Activated T-helper 9 cell treated with anti-CD3 and anti-CD28 coated beads, Interleukin-2, amount 50 U/mL, for 16 hours (primary cell): ENCODE measurements at places on chromosomes 7 and 10.

DNA sequence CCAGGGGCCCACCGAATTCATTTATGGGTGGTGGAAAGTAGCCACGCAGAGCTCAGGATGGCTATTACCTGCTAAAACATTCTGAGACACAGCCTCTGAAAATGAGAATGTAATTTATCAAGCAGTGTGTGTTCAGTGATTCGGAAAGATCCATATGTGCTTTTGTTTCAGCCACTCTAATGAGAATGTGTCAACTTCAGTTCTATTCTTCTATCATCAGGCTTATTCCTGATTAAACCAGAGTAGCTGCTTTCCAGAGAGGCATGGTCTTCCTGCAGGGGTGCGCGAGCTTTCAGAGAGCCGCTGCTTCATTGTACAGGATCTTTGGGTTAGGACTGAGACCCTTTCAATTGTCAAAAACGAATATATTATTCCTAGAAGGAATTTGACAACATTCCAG, 167.6 kb downstream of the OTUD1 start:
- DNase-seq, result no peak

GRCh38 chr10:11197266-11197712, 179.6 kb downstream of the CELF2 start:
- DNase-seq, result no peak

DNA sequence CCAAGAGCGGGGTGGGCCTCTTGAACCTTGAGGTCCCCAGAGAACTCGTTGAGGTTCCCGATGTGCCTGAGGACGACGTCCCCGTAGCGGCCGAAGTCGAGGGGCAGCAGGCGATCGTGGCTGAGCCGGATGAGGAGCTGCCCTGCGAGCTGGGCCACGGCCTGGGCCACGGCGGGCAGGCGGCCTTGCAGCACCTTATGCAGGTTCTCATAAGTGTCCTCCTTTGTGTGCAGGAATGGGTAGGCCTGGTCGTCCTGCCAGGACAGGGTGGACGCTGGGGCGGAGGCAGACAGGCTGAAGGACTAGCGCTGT, 14.2 kb downstream of the TFR2 start:
- DNase-seq, result no peak

DNA sequence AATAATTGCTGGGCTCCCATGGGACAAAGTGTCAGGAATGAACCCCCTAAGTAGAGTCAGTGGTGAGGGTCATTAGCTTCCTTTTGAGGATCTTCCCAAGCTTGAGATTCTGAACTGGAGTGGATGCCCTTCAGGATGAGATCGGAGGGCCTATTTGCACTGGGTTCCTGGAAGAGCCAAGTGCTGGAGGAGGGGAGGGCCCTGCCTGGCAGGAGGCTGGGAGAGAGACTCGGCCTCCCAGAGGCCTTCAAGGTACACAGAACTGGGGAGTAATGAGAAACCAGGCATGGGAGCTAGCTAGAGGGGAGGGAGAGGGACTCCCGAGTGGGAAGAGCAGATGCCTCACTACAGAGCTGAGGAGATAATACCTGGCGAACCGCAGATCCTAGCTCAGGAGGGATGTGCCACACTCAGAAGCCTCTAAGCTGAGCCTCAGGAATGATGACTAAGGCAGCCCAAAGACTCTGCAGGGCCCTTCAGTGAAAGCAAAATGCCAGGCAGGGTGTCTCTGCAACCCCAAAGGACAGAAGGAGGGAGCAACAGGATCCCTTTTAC, 9.4 kb downstream of the PDAP1 start:
- no peak for DNase-seq

DNA sequence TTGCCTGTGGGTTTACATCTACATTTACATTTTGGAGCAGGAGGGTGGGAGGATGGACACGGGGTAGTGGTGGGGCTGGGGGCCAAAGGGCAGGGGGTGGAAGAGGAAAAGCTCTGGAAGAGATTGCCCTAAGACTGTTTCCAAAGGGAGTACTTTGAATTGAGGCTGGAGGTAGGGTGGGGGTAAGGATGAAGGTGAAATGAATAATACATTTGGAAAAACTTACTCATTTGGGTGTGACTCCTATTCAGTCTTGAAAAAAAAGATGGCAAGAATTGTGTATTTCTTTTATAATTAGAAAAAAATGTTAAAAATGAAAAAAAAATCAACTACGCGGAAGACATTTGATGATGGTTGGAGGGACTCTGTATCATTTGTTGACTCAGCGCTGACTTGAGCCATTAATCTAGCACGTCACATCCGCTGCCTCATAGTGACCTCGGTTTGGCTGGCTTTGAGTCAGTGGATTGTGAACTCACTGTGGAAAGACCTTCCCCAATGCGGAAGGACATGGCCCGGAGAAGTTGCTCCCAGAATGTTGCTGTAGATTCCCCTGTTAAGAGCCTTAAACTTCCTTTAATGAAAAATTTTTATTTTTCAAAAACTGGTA, 2.8 kb downstream of the FAM180A start:
- no peak for DNase-seq

DNA sequence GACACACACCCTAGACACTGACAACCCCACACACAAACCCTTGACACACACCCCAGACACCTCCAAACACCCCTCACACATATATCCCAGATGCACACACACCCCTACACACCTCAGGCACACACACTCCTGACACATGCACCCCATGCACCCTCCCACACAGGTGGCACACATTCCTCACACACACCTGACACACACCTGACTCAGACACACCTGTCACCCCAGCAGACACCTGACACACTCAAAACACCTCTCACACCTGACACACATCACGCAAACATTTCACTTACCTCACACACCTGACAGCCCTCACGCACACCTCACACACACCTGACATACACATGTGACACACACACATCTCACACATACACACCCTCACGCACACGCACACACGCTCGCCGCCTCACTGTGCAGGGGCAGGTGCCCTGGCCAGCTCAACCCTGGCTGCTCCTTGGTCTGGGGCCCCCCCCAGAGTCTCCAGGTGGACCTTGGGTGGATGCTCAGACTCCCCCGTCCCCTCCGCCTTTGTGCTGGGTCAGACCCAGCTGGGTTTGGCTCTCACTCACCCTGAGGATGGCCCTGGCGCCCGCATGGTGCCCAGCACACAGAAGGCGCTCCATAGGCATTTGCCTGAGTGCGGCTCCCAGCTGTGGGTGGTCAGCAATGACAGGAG, 3.1 kb upstream of the CALY start:
- DNase-seq, result no peak

GRCh38 chr7:13976594-13976993, 12.9 kb downstream of the ETV1 start:
- no peak for DNase-seq

GRCh38 chr10:77186936-77187335, 450.7 kb downstream of the KCNMA1 start:
- no peak for DNase-seq

DNA sequence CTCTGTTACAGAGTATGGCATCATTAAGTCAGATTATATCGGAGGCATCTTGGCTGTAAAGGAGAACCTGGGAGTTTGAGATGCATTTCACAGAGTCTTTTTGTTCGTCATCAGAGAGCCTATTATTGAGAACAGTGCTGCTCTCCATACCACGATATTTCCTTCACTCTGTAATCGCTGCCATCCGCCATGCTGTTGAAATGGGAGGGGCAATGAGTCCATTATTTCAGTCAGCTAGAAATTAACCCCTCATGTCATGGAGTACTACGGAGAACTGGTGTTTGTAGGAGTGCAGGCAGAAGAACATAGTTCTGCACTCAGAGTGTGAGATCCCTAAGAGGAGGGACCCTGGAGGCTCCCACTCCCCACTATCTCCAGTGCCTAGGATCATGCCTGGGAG, 59.2 kb downstream of the SLC16A12 start:
- DNase-seq, result no peak

- no peak for DNase-seq
Observed at GRCh38 chr10:70405037-70405824, 1.3 kb downstream of the EIF4EBP2 start.

DNA sequence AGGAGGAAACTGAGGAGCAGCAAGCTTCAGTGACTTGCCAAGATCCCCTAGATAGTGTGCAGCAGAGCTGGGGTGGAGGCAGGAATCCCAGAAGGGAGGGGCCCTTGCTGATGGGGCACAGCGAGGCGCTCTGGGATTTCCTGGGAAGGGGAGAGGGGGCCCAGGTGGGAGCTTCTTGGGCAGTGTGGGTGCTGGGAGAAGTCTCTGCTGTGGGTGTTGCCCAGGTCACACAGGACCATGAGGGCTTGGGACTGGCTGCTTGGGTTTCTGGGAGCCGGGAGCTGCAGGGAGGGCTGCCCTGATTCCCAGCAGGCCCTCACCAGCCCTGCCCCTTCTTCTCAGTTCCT, 55.2 kb downstream of the TSPAN15 start:
- no peak for DNase-seq

- no peak for DNase-seq
Observed at GRCh38 chr7:132575982-132576720, at the start of gene PLXNA4. Gene PLXNA4, minus strand, starts transcription at chr7:132576470. Its CDS starts 67,777 bp downstream, at chr7:132508693.

GRCh38 chr10:63421591-63421990, 44.2 kb downstream of the JMJD1C start:
- DNase-seq, result no peak
